ENCODE measurements at places on chromosomes 6 and 20.

GRCh38 chr6:155694419-155694790 lies 238.8 kb upstream of the NOX3 start:
- DNase-seq, result no peak

GRCh38 chr20:6708010-6708409 lies 59.5 kb upstream of the BMP2 start:
- no peak for DNase-seq

- no peak for DNase-seq
Observed at GRCh38 chr6:14746139-14746837, 499.6 kb upstream of the JARID2 start.

DNA sequence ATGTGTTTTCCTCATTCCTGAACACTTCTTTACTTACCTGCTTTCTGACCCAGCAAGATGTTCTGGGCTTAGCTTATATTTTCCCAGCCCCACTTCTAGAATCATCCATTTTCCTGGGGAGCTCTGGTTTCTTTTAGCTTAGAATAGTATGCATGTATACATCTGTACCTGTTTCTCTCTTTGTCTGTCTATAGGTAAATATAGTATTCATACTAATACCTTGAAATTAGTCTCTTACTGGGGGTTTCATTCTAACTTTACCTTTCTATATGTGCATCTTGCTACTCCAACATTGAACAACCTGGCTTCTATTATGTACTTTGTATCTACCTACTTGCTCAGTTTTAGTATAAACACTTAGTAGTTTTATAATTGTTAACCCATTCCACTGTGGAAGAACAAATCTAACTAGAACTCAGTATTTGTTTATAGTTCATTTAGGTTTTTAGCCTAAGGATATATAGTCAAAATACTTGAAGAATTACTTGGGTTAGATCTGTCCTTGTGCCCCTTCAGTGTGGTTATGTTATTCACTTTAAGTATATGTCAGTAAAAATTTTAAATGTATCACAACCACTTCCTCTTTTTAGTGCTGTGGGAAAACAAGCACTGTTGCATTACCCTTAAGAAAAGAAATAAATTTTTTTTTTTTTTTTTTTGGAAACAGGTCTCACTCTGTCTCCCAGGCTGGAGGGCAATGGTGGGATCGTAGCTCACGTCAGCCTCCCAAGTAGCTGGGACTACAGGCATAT lies 54.0 kb downstream of the ASXL1 start:
- no peak for DNase-seq

GRCh38 chr6:21103626-21104224 lies 489.8 kb upstream of the SOX4 start:
- DNase-seq, result no peak

DNA sequence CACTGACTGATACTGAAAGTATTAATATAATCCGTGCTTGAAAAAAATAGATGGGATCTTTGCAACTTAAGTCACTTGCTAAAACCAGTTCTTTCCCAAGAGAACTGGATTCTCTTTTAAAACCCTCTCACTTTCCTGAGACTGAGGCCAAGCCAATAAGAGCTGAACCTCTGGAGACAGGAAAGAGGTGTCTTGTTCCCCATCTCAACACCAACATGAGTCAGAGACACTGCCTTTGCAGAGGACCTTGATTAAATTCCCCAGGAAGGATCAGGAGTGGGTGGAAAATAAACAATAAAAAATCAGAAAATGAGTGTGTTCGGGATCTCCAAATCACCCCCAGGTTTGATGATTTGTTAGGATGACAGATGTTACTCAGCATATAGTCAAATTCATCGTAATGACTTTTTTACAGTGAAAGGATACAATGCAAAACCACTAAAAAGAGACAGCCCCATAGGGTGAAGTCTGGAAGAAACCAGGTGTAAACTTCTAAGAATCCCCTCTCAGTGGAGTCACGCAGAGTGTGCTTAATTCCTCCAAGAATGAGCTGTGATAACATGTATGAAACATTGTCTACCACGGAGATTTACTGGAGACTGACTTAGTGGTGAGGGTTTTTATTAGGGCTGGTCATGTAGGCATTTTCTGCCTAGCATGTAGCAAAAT lies 122.8 kb upstream of the BEND3 start:
- no peak for DNase-seq

- DNase-seq, result no peak
Observed at GRCh38 chr6:21382821-21383449, 210.6 kb upstream of the SOX4 start.

All from NCI-H1436 treated with DMSO at 0.1 percent for 48 hours (cell line).